ENCODE measurements at places on chromosomes 1 and 21.

GRCh38 chr1:30032302-30032701 lies 691.1 kb downstream of the MATN1 start:
- DNase-seq, result no peak

DNA sequence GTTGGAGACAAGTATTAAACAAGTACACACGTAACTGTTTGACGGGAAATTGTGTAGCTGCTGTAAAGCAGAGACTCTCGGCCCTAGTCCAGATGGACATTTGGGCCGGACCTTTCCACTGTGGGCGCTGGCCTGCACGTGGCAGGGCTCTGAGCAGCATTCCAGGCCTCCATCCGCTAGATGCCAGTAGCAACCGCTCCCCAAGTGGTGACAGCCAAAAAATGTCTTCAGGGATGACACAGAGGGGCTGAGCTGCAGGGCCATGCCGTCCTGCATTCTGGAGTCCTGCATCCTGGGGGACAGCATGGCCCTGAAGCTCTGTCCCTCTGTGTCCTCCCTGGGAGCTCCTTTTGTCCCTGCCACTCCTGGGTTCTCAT lies 24.8 kb downstream of the A3GALT2 start:
- DNase-seq, result no peak

DNA sequence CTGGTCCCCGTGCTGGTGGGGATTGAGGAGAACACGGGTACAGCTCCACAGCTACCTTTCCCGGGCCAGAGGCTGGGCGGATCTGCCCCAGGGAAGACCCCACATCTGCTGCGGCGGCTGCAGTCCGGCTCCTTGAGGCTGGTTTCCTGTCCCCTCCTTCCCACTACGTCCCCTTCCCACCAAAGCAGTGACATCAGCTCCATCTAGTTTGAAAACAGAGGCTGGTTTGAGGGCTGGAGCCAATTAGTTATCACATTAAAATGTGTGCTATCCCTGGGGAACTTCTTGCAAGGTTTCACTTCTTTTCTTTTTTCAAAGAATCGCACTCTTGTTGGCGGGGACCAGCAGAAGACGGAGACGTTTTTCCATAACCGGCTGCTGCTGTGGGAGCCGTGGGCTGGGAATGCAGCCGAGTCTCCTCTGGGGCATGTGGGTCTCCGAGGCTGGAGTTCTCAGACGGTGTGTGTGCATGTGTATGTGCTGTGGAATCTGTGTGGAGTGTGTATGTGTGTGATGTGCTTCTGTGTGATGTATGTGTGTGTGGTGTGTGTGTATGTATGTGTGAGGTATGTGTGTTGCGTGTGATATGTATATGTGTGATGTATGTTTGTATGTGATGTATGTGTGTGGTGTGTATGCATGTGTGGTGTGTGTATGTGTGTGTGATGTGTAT lies 8.9 kb upstream of the PCBP3 start:
- DNase-seq, result no peak

DNA sequence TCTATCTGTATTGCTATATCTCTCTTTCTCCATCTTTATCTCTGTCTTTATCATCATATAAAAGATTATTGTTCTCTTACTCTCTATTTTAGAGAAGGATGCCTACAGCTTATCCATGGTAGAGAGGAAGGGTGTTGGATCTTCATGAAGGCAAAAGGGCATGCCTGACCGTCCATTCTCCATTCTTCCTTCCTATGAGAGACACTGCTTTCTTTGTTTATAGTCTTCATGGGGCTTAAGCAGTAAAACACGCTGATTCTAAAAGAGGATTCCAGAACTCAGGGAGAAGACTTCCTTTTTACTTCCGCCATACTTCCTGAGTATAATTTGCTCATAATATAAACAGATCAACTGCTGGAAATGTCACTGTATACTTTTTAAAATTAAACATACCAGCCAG lies 44.0 kb downstream of the PDE4B start:
- no peak for DNase-seq

GRCh38 chr21:45297869-45298268 lies 10.2 kb upstream of the POFUT2 start:
- peak; percentile 35 for DNase-seq

DNA sequence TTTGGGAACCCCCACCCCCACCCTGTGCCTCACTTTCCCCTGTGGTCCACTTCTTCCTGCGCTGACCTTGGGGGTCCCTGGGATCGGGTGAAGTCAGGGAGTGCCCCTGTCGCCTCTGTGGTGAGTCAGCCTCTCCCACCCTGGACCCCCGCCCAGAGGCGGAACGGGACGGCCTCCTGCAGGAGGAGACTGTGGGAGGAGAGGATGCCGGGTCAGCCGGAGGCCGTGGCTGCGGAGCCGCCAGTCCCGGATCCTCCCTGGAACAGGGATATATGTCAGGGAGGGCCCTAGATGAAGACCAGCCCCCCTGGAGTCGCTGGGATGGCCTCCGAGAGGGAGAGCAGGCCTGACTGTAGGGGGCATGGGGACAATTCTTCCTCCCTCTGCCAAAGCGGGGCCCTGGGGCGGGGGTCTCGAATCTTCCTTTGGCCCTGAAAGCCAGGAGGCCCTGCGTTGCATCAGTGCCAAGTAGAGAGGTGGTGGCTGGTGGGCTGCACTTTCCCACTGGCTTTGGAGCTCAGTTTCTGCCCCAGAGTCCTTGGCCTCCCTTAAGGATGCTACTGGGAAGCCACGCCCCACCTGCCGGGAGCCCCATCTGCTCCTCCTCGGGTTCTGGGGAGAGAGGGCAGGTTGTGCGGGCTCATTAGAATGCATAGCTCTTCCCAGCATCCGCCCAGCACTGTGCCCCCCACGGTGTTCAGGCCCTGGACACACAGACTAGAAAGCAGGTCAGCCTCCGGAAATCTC lies 930 bp downstream of the ARHGEF10L start:
- no peak for DNase-seq

DNA sequence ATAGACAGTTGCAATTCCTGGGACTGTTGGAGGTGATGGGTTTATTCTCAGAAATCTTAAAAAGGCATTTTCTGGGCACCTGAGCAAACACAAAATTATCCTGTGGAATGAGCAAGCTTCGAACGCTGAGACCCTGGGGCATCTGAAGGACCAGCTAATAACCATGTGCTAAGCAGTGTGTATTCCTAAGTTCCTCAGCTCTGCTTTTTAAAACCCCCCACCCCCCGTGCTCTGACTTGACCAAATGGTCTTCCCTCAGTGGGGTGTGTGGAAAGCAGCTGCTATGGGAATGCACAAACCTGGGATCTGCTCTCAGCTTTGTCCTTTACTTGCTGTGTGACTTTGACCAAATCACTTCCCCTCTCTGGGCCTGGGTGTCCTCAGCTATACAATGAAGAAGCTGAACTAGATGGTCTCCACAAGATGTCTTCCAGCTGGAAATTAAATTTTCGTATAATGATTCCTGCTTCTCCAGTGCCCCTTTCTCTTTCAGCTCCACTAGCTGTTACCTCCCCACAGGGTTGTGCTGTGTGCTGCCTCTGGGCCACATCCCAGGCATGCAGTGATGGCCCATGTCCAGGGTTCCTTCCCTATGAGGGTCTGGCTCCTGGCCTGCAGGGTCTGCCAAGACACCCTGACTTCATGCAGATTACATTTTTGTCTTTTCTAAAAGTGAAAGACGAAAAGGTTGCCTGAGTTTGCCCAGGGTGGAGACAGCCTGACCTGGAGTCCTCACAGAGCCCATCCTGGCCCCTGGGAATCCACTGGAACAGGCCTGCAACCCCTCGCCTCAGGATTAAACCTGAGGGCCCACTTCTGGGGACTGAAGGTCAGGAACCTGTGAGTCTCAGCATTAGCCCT lies 14.9 kb upstream of the CD247 start:
- no peak for DNase-seq

DNA sequence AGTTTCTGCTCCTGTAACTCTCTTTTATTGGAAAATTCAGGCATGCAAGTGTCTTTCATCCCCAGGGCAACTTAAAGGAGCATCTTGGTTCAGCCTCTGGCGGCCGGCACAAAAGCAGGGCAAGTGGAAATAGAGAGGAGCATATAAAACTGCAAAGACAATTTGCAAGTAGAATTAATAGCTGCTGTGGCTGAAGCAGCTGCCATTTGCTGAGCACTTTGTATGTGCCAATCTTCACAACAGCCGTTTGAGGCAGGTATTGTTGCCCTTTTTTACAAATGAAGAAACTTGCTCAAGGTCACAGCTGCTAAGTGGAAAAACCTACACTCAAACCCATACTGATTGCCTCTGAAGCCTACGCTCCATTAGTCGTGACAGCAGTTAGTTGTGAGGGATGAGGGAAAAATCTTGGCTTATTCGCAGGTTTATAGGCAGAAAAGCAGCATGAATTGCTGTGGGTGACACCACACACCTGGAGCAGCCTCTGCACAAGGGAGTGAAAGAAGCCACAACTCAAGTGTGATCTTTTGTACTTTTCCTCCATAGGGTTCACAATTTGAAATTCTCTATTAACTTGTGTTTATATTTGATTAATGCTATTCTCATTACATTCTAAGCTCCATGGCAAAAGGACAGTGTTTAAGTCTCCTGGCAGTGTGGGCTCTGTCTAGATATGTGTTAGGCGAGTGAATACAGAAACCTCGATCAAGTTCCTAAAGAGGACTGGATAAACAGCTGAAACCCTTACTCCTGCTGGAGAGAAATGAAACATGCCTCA lies 99.0 kb upstream of the BEND5 start:
- DNase-seq, result no peak

DNA sequence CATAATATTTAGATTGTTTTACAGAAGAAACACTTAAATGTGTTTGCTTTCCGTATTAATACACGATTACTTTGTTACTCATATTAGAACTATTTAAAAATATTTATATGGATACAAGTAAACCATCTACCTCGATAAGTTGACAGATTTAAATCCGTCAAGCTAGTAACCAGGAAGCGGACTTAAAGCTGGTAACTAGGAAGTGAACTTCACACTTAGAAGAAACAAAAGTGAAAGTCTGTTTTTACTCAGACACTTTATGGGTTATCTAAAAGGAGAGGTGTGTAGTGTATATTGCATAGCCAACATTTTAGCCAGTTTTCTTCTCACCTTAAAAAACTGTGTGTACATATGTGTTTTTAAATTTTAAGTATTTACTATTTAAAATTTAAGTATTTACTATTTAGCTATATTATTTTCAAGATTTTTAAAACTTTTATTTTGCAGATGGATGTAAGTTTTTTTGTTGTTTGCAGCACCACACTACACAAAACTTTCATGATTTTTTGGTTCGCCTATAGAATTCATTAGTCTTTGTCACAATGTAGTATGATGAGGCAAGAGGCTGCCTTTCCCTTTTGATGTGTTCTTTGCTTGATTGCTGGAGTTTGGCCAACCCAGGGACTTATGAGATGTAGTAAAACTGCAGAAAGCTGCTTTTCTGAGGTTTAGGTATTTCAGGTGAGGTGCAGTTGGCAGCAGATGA lies 2.7 kb downstream of the USP25 start:
- DNase-seq, result no peak

DNA sequence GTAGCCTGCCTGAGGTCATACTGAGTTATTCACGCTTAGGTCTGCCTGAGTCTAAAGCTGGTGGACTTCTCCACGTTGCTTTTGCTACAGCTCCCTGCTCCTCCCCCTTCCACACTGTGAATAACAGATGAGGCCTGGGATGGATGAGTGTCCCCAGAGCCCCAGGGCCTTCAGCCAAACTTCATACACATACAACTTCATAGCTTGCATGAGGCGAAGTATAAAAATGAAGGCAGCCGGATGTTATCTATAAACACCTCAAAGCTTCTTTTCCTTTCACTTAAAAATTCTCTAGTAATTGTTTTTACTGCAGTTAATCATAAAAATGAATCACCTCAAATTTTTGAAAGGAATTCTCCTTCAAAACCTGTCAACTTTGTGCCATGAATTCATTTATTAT lies 70.2 kb downstream of the DAB1 start:
- DNase-seq, result no peak

DNA sequence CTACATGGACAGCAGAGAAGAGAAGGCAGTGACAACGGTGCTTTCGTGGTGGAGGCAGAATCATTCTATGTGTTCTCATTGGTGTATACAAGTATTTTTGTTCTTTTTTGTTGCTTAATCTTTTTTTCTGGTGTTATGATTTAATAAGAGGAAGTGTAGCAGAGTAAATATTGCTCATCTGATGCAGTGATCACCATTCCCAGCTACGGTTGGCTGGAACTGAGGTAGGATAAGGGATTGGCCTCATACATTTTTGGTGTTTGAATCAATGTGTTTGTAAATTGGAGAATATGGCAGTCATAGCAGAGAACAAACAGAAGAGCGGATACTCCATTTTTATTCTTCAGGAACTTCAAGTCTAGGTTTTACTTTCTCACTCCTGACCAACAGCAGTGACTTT lies 76.6 kb downstream of the UBE2U start:
- no peak for DNase-seq

DNA sequence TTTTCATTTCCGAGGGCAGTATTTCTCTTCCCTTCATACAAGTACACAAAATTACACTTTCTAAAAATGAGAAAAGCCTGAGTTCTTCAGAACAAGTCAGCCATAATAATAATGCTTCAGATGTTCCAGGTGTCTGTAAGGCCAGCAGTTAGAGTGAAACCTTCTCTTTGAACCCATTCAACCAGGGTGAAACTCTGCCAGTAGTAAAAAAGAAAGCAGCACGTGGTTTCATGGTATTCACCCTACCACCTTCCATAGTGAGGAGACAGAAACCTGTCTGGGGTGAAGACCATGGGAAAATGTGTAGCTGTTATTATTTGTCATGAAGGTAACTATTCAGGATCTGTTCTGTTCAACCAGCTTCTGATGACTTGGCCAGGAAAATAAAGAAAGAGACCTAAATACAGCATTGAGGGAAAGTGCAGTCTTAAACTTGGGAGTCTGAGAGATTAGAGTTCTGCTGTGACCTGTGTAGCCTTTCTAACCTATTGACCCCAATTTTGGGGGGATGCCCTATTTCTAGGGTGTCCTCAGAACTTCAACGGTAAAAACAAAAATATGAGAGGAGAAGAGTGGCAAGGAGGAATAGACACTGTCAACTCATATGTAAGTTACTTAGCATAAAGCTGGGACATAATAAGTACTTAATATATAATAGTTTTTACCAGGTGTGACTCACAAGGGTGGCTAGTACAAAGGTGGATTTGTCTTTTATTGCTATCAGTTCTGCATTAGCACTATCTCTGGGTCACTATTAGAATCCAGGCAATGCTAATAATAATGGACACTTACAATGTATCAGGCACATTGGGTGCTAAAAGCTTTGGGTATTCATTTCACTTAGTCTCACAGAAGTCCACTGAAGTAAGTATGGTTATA lies 70.0 kb upstream of the TNFSF4 start:
- no peak for DNase-seq

Data from cardiac septum (tissue), 1 donor.